M059J (cell line): ENCODE measurements at places on chromosomes 11 and 22. TPM values are rescaled to one million over a fixed set of nuclear protein-coding genes. Genes with fewer than 3 reads are reported as not detected.

The PLET1 gene
- total RNA-seq: not detected in 2 replicates

The INS gene
- not detected in 2 replicates for total RNA-seq

- DNase-seq: no peak
These were observed 16.2 kb upstream of the CASTOR1 start for GRCh38 chr22:30305519-30305905.

DNA sequence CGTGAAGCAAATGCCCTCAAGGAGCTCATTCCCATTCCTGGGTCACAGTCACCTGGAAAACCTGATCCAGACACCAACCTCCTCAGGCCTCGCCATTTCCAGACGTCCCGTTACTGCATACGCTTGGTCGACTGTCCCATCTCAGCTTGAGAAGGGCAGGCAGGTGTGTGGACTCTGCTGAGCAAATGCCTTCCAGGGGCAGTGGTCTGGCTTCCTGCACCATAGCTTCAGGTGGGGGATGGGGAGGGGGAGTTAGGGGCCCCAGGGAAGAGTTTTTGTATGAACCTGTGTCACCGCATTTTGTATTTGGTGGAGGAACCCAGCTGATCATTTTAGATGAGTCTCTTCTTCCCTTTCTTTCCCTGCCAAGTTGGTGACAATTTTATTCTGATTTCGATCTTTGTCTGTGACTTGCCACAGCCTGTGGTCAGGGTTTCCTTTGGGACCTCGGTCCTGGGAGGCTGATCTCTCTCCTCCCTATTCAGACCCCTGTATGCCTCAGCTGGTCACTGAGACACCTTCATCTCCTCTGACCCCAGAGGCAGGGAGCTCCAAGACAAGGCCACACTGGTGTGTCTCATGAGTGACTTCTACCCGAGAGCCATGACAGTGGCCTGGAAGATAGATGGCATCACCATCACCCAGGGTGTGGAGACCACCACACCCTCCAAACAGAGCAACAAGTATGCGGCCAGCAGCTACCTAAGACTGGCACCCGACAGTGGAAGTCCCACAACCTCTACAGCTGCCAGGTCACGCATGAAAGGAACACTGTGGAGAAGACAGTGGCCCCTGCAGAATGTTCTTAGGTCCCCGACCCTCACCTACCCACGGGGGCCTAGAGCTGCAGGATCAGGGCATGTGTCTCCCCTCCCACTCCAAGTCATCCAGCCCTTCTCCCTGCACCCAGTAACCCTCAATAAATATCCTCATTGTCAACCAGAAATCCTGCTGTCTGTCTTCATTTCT lies 22.9 kb downstream of the IGLL5 start:
- DNase-seq: no peak

DNA sequence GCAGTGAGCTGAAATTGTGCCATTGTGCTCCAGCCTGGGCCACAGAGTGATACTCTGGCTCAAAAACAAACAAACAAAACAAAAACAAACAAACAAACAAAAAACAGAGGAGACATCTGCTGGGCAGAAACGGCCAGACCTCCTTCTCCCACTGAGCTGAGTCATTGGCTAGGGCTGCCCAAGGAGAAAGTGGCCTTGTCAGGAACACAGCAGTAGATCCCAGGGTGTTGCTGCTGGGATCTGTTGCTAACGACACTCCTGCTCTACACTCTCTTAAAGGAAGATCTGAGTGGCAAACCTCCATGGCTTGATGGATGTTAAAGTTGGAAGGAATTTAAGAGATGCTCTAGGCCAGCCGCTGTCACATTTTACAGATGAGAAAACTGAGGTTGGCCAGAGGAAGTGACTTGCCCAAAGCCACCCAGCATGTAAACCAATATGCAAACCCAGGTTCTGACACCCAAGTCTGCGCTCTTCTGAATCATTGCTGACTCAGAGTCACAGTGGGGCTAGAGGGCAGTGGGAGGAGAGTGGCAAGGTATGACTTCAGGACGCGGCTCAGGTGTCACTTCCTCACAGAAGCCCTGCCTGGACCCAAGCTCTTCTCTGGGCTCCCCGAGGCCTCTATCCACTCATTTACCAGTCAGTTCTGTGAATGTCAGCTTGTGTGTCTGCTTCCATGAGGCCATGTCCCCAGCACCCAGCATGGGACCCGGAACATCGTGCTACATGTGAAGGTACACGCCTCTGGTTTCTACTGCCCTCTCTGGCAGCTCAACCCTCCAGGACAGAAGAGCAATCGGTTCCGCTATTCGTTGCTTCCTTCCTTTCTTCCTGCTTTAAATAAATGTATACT lies 11.3 kb upstream of the GDPD5 start:
- DNase-seq: peak; percentile 78

- DNase-seq: no peak
These were observed 117.8 kb downstream of the APOL5 start for GRCh38 chr22:35835267-35835997.
